ENCODE measurements at places on chromosomes 1 and 21. TPM values are rescaled to one million over a fixed set of nuclear protein-coding genes. Genes with fewer than 3 reads are reported as not detected.

DNA sequence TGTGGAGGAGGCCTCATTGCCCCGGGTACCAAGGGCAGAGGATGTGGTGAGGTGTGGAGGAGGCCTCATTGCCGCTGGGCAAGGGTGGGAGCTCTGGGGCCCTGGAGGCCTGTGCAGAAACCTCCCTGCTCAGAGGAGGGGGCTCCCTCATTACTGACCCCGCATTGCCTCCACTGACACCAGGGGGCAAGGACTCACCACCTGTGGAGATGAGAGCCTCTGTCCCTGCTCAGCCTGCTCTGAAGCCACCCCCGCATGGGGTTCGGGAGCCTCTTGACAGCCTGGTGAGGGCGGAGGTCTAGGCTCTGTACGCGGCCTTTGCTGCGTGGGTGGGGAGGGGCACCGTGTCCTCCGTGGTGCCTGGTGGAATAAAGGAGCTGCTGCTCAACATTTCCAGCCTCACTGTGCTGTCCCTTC lies 95.0 kb upstream of the COL6A1 start:
- DNase-seq: peak; percentile 62

- DNase-seq: no peak
Observed at GRCh38 chr1:56439610-56440264, 139.6 kb downstream of the PLPP3 start.

GRCh38 chr1:179448437-179449149 lies 82.8 kb downstream of the AXDND1 start:
- no peak for DNase-seq

GRCh38 chr1:45177452-45177851 lies 29.0 kb downstream of the ZSWIM5 start:
- DNase-seq: no peak

- no peak for DNase-seq
Observed at GRCh38 chr1:29211086-29212030, 19.4 kb downstream of the MECR start.

- DNase-seq: no peak
Observed at GRCh38 chr1:160340866-160341265, 2.2 kb downstream of the COPA start.

- no peak for DNase-seq
Observed at GRCh38 chr1:34695580-34695979, 59.3 kb upstream of the GJB5 start.

GRCh38 chr1:2523891-2524609 lies 2.3 kb downstream of the PANK4 start:
- peak; percentile 61 for DNase-seq

- no peak for DNase-seq
Observed at GRCh38 chr1:166297993-166298392, 131.2 kb upstream of the FAM78B start.

DNA sequence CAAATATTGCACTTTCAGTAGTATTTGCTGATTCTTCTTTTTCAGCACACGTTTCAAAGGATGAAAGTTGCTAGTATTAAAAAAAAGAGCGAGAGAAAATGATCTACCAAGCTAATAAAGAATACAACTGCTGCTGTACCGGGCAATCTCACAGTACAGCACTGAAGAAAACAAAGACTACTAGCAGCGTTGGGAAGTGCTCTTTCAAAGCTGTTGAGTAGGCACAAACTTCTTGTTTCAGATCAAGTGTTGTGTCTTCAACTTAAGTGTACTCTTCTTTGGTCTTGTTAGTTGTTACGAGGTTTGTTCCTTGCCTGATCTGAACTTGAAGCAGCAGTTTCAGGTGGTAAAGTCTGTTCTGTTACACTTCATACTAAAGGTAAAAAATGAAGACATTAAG lies 7.9 kb downstream of the CSDE1 start:
- DNase-seq: no peak

GRCh38 chr1:68791800-68792199 lies 294.9 kb upstream of the DEPDC1 start:
- DNase-seq: no peak

GRCh38 chr1:50425376-50426107 lies 2.3 kb upstream of the DMRTA2 start:
- peak; percentile 8 for DNase-seq

DNA sequence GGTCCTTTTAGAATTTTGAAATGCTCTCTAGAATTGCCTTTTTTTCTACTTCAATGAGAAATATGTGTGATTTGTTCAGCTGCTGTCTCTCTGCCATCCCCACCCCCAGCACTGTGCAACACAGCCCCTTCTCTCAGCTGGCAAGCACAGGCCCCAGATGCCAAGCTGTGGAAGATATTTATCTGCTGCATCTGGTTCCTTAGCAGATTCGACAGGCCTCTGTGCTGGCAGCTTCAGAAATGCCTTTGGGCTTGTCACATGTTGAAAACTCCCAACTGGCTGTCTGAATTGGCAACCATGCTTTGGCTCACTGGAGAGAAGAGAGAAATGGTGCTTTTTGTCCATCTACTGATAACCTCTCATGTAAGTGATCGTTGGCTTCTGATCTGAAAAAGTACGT lies 206.7 kb upstream of the C1orf87 start:
- DNase-seq: no peak

DNA sequence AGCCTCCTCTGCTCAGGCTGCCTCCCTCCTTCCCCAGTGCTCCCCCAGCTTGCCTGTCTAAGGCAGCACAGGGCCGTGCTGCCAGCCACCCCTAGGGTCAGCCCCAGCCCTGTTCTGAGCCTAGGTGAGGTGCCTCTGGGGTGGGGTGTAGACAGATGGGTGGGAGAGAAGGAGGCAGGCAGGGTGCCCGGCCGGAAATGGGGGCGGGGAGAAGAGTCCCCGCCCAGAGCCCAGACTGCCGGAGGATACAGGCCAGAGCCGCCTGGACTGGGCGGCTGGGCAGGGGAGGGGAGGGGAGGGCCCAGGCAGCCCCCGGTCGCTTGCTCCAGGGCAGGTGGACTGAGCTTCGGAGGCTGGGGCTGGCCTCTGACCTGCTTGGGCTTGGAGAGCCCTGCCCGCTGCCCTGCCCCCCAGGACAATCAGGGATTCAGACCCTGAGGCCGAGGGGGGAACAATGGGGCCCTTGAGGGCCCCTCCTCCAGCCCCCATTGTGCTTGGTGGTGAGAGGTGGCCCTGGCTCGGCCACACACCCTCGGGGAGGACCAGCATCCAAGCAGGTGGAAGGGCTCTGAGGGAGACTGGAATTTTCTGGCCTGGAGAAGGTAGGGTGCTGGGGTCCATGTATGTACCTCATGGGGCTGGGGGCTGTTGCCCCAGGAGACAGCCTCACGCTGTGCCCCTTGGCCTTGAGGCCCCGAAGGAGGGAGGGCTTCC lies at the start of gene GJC2:
TSS of gene GJC2 (plus strand) at position 525 of the 714 bp plus-strand sequence. CDS start 7,829 bp downstream, outside the sequence.
- DNase-seq: no peak

- no peak for DNase-seq
Observed at GRCh38 chr1:189158155-189158554, 1319.5 kb downstream of the BRINP3 start.

- DNase-seq: peak; percentile 11
Observed at GRCh38 chr1:102174259-102174863, 177.6 kb upstream of the OLFM3 start.

GRCh38 chr1:188668083-188668482 lies 1809.6 kb downstream of the BRINP3 start:
- DNase-seq: no peak

- no peak for DNase-seq
Observed at GRCh38 chr1:212231372-212231771, 53.8 kb upstream of the PPP2R5A start.

DNA sequence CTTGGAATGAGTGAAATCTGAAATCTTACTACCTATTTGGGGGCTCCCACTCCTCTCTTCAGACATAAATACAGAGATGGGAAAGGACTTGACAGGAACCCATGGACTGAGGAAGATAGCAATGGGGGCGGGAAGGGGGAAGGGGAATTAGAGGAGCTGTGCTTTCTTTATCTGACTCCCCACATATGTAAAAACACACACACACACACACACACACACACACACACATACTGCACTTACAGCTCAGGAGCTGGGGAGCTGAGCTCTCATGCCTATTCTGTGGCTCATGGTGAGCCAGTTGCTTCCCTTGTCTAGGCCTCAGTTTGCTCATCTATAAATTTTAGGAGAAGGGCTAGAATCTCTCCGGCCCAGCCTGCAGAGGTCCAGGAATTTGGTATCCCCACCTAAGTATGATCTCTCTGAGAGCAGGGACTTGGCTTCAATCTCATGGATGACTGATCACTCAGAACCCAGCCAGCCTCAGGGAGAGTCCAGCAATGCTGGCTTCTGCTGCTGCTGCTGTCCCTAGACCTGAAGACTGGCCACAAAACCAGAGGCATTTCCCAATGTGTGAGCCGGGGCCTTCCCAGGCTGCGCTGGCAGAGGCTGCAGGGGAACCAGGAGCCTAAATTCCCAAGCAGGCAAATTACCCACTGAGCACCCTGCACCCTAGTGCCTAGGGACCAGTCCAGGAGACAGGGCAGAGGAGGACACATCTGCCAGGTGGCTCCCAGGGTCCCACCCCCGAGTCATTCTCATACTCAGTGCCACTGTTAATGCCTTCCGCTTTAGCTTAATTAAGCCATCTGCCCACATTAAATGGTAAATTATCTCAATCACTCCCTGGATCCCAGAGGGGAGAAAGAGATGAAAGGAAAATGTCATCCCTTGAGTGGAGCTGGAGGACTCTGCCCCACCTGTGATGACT lies 57.5 kb upstream of the RBM15 start:
- DNase-seq: no peak

S100A12 gene
- total RNA-seq: not detected

ETV3L gene
- not detected for total RNA-seq

AKR7A3 gene
- total RNA-seq: 0.39 TPM

USP24 gene
- 37.0 TPM for total RNA-seq

AXDND1 gene
- 0.47 TPM for total RNA-seq

SLC50A1 gene
- total RNA-seq: 50.2 TPM

ZNF593OS gene
- total RNA-seq: not detected

SYT14 gene
- total RNA-seq: not detected

LRRC42 gene
- 31.3 TPM for total RNA-seq

CLCA4 gene
- total RNA-seq: not detected

PADI3 gene
- total RNA-seq: not detected

BTBD8 gene
- total RNA-seq: 2.4 TPM
